ENCODE measurements at places on chromosomes 1 and 21. TPM values are rescaled to one million over a fixed set of nuclear protein-coding genes. Genes with fewer than 3 reads are reported as not detected.

GRCh38 chr1:27778056-27778455 is 5.0 kb downstream of the STX12 start:
- peaks cover 10% of the 10 kb centered on the region for H3K4me1 ChIP-seq
- H3K27me3 ChIP-seq, result no peaks in the 10 kb centered on the region
- no peak overlapping the region for H3K4me3 ChIP-seq
- no peaks in the 10 kb centered on the region for H3K36me3 ChIP-seq

GRCh38 chr1:114756009-114756892 is 1.5 kb downstream of the CSDE1 start:
- no peak for ATAC-seq
- H3K36me3 ChIP-seq, result no peaks in the 10 kb centered on the region
- no peaks in the 10 kb centered on the region for H3K27me3 ChIP-seq
- H3K27ac ChIP-seq, result peak overlapping the region; percentile 99

- no peak overlapping the region for H3K27ac ChIP-seq
- H3K36me3 ChIP-seq, result no peaks in the 10 kb centered on the region
- H3K27me3 ChIP-seq, result no peaks in the 10 kb centered on the region
- no peak overlapping the region for H3K4me3 ChIP-seq
Observed at GRCh38 chr1:179785031-179785431, 41.9 kb downstream of the FAM163A start.

The HSD3B1 gene
- total RNA-seq, result not detected

DNA sequence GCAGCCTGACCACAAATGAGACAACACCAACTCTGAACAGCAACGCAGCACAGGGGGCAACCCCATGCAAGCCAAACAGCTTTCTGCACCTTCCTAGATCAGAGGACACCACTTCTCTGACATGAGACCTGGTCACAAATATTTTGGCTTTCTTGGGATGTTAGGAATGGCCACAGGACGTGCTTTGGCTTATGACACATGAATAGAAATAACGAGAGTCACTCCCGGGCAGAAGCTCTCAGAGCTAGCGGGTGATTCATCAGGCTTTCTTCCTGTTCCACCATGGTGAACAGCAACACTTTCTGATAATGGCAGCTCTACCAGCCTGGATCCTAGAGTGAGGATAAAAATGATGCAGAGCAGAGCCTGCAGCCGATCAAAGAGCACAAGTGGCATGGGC is 39.4 kb downstream of the PAFAH2 start:
- H3K27me3 ChIP-seq, result no peaks in the 10 kb centered on the region
- H3K4me3 ChIP-seq, result no peak overlapping the region
- H3K36me3 ChIP-seq, result no peaks in the 10 kb centered on the region
- peaks cover 13% of the 10 kb centered on the region for H3K4me1 ChIP-seq
- no peak overlapping the region for H3K27ac ChIP-seq
- ATAC-seq, result no peak

The ZBTB8B gene
- under 0.01 TPM for total RNA-seq

DNA sequence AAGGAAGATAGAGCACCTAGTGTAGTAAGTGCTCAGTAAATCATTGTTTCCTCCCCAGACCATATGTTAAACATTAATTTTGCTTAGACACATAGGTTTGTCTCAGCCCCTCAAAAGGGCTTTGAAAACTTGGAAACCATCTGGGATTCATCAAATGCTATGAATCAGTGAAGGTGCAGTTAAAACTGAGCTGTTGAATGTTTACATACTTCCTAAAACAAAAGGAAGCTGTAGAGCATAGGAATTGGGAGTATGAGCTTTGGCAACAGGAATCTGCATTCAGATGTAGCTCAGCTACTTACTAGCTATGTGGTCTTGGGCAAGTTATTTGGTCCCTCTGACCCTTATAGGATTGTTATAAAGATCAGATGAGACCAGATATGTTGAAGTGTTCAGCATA is 18.7 kb upstream of the PODN start:
- no peaks in the 10 kb centered on the region for H3K4me1 ChIP-seq
- H3K36me3 ChIP-seq, result peaks cover 42% of the 10 kb centered on the region
- no peaks in the 10 kb centered on the region for H3K27me3 ChIP-seq
- no peak overlapping the region for H3K27ac ChIP-seq

- H3K36me3 ChIP-seq, result no peaks in the 10 kb centered on the region
- no peak for ATAC-seq
- H3K4me3 ChIP-seq, result no peak overlapping the region
- H3K27ac ChIP-seq, result no peak overlapping the region
- H3K4me1 ChIP-seq, result peaks cover 16% of the 10 kb centered on the region
Observed at GRCh38 chr1:3103967-3104677, 35.1 kb downstream of the PRDM16 start.

GRCh38 chr1:225617479-225617878 is 35.4 kb downstream of the ENAH start:
- no peaks in the 10 kb centered on the region for H3K4me1 ChIP-seq
- H3K27ac ChIP-seq, result no peak overlapping the region
- H3K27me3 ChIP-seq, result no peaks in the 10 kb centered on the region
- H3K4me3 ChIP-seq, result no peak overlapping the region
- no peak for ATAC-seq
- H3K36me3 ChIP-seq, result no peaks in the 10 kb centered on the region

DNA sequence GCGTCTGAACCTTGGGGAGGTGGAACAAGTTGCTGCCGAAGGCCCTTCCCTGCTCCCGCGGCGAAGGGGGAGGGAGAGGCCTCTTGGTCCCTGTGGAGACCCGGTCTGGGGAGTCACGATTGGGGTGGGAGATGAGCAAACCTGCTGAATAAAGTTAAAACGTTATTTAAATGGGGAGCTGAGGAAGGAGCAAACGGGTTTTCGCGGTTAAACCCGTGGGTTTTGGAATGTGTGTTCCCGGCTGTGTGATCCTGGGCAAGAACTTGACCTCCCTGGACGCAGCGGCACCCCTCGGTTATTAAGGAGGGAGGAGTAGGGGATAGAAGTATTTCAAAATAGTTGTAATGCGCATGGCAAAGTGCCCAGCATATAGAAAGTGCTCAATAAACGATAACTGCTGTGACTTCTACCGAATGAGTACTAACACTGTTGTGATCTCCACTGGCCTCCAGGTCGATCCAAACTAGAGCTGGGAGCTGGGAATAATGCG is 3.4 kb downstream of the FAM110D start:
- ATAC-seq, result no peak
- no peak overlapping the region for H3K27ac ChIP-seq
- H3K36me3 ChIP-seq, result no peaks in the 10 kb centered on the region
- peaks cover 19% of the 10 kb centered on the region for H3K27me3 ChIP-seq
- no peaks in the 10 kb centered on the region for H3K4me1 ChIP-seq

The MPZL1 gene
- 127 TPM for total RNA-seq

DNA sequence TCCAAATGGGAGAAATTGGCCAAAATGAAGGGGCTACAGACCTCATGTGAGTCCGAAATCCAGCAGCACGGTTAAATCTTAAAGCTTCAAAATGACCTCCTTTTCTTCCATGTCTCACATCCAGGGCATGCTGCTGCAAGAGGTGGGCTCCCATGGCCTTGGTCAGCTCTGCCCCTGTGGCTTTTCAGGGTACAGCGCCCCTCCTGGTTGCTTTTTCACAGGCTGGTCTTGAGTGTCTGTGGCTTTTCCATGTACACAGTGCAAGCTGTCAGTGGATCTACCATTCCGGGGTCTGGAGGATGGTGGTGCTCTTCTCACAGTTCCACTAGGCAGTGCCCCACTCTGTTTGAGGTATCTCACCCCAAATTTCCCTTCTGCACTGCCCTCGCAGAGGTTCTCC is 78.7 kb downstream of the PRRX1 start:
- H3K36me3 ChIP-seq, result no peaks in the 10 kb centered on the region
- no peaks in the 10 kb centered on the region for H3K4me1 ChIP-seq
- ATAC-seq, result no peak
- no peaks in the 10 kb centered on the region for H3K27me3 ChIP-seq
- H3K27ac ChIP-seq, result no peak overlapping the region

DNA sequence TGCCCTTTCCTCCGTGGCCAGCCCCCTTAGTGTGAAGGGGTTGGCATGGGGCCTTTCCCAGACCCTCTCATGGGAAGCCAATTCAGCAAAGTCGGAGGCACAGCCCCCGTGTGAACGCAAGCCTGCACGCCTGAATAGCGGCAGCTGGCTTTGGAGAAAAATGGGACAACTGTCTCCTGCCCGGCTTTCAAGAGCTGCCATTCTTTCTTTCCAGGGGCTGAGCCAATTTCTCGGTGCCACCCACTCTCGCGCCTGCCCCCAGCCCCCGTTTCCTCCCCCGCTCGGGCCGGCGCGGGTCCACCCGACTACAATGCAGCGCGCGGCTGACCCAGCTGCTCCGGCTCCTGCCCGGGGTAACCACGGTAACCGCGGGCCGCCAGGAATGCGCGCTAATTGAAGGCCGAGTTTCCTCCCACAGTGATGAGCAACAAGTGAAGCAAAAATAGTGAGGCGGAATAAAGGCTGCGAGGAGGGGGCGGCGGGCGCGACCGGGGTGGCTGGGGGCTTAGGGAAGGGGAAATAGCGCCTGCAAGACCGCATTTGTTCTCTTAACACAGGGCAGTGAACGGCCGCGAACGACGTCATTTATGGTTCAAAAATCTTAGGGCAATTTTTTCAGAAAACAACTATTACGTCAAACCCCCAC is 27.8 kb downstream of the ILDR2 start:
- peak overlapping the region; percentile 49 for H3K4me3 ChIP-seq
- H3K27me3 ChIP-seq, result no peaks in the 10 kb centered on the region
- peak; percentile 81 for ATAC-seq
- H3K27ac ChIP-seq, result no peak overlapping the region
- H3K36me3 ChIP-seq, result no peaks in the 10 kb centered on the region

GRCh38 chr1:77929806-77930205 is 41.4 kb downstream of the NEXN start:
- H3K27me3 ChIP-seq, result no peaks in the 10 kb centered on the region
- peaks cover 93% of the 10 kb centered on the region for H3K36me3 ChIP-seq
- no peak overlapping the region for H3K4me3 ChIP-seq
- no peaks in the 10 kb centered on the region for H3K4me1 ChIP-seq

- H3K36me3 ChIP-seq, result no peaks in the 10 kb centered on the region
- H3K27me3 ChIP-seq, result no peaks in the 10 kb centered on the region
- H3K4me3 ChIP-seq, result no peak overlapping the region
- no peak overlapping the region for H3K27ac ChIP-seq
- ATAC-seq, result no peak
Observed at GRCh38 chr1:15620902-15621682, 3.8 kb downstream of the DDI2 start.

The RUNX3 gene
- total RNA-seq, result 0.77 TPM

The OPTC gene
- not detected for total RNA-seq

GRCh38 chr1:57874418-57874877 is 450.6 kb upstream of the DAB1 start:
- no peak overlapping the region for H3K4me3 ChIP-seq
- H3K4me1 ChIP-seq, result no peaks in the 10 kb centered on the region
- no peak for ATAC-seq
- no peaks in the 10 kb centered on the region for H3K27me3 ChIP-seq
- no peaks in the 10 kb centered on the region for H3K36me3 ChIP-seq

Data from gastroesophageal sphincter (tissue), 4 donors.